ENCODE measurements at places on chromosomes 11 and 22.
A peak's percentile ranks its signal among the peaks of the same experiment; 100 is the strongest.

- DNase-seq, result no peak
These were observed 3.2 kb upstream of the MRPL23 start for GRCh38 chr11:1943977-1944376.

- no peak for DNase-seq
These were observed 4.0 kb downstream of the BANF1 start for GRCh38 chr11:66006134-66006890.

DNA sequence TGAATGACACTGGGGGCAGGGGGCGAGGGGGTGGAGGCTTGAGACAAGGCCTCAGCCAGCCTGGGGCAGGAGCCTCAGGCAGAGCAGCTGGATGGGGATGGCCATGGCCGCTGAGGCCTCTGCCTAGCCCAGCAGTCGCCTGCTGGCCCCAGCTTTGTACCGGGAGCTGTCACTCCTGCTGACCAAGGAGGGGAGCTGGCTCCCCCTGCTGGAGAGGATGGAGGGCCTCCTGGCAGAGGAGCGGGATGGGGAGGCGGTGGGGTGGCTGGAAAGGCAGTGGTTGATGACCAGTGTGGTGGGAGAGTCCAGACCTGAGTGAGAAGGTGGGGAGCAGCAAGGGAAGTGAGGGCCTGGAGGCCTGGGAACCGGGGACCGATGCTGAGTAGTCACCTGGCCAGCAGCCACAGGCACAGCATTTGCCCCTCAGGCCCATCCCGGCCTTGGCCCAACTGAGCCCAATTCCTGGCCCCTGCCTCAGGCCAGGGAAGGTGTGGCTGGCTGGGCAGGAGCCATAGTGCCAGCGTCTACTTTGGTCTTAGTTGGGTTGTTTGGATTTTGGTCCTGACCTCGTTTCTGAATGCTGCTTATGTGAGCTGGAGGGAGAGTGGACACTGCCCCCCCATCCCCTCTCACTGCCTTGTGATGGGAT lies 6.0 kb upstream of the SUSD2 start:
- peak; percentile 73 for DNase-seq

DNA sequence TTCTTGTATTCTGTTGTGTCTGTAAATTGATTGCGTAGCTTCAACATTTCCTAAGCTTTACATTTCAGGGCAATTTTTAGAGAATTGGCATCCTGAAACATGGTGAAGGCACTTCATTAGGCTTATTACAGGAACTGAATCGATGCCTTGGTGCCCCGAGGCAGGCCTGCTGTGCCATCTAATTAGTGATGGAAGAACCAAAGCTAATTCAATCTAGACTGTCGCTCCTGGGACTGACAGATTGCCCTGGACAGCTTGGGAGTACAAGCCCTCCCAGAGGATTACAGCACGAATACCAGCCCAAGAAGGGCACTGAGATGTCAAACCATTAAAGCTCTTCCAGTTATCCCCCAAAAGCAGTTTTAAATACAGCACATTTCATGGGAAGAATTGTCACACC lies 243.2 kb upstream of the ZC3H12C start:
- no peak for DNase-seq

DNA sequence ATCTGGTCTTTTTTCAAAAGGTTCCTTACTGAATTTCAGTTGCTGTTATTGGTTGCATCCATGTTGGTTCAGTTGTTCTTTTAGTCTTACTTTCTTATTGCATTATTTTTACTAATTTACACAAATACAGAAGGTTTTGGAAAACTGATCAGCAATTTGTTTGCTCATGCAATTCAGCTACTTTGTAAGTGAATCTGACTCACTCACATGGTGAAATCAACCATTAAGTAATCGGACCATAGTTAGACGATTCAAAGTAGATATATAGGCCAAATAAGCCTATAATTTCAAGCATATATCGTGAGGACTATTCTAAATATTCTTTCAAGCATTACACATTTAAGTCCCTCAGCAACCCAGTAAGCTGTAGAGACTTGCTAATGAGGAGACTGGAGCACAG lies 41.7 kb downstream of the CCDC83 start:
- DNase-seq, result peak; percentile 76

DNA sequence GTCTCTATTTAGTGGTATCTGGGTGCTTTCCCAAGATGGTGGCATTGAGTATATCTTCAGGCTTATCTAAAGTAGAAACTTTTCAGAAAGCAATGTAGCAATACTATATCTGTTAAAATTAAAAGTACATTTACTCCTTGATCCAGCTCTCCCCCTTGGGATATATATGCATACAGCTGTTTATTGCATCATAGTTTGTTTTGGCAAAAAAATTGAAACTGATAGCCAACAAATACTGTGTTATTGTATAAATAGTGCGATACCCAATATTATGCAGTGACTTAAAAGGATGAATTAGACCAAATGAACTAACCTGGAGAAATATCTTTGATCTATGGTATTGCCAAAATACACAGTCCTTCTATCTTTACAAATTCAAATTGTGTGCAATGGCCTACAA lies 8.4 kb upstream of the OR10A3 start:
- no peak for DNase-seq

DNA sequence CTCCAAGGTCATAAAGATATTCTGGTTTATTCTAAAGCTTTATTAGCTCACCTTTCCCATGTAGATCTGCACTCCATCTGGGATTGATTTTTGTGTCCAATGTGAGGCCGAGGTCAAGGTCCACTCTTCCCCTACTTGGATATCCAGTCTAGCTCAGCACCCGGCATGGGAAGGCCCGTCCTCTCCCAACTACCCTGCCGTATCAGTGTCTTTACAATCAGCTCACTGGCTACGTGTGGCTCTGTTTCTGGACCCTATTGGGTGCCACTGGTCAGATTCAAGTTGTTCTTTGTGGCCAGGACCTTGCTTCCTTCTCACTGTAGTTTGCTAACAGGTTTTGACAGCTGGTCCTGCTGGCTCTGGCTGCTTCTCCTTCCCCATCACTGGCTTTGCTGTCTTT lies 30.9 kb downstream of the KCNQ1OT1 start:
- DNase-seq, result no peak

- DNase-seq, result no peak
These were observed 17.3 kb downstream of the PIK3IP1 start for GRCh38 chr22:31275018-31275417.

DNA sequence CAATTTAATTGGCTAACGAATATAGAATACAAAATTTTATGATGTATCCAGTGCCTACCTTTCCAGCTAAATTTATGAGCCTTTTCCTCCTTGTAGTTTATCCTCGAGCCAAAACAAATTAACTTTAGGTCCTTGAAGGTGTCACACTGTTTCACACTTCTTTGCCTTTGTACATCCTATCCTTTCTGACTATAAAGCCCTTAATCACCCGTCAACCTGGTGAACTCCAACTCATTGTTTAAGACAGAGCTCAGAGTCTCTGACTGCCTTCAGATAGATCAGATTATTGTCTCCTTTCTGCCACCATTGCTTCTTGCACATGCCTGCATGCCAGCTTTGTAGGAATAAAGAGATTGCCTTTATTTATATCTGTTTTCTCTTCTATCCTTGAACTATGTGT lies 58.8 kb downstream of the CNTN5 start:
- DNase-seq, result no peak

GRCh38 chr11:1193326-1194230 lies 29.3 kb upstream of the MUC5B start:
- no peak for DNase-seq

- DNase-seq, result no peak
These were observed 20.5 kb downstream of the COA4 start for GRCh38 chr11:73856031-73856567.

GRCh38 chr11:121524233-121524631 lies 71.5 kb upstream of the SORL1-AS1 start:
- peak; percentile 28 for DNase-seq

DNA sequence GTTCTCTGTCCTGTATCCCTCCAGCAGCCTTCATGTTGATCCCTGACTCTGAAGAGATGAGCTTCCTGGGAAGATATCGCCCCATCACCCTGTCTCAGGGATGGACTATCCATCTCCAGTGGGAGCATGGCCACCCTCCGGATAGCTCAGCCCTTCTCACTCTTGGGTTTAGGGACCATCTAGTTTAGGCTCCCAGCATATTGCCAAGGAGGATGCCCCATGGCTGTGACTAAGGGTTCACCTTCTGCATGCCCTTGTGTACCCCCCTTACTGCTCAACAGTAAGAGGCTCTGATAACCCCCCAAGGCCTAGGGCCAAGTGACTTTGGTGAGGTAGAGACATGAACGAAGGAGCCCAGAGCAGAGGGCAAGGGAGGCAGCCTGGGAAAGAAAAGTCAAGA lies 1.3 kb downstream of the TMPRSS13 start:
- DNase-seq, result no peak
